Keratinocyte (primary cell): ENCODE measurements at places on chromosomes 2 and 18.

- no peak for DNase-seq
Measured at GRCh38 chr2:183000846-183001245, 37.4 kb downstream of the NCKAP1 start.

- DNase-seq: no peak
Measured at GRCh38 chr2:218517434-218518206, 50.5 kb downstream of the USP37 start.

- no peak for DNase-seq
Measured at GRCh38 chr2:20475567-20475952, 28.7 kb downstream of the RHOB start.

DNA sequence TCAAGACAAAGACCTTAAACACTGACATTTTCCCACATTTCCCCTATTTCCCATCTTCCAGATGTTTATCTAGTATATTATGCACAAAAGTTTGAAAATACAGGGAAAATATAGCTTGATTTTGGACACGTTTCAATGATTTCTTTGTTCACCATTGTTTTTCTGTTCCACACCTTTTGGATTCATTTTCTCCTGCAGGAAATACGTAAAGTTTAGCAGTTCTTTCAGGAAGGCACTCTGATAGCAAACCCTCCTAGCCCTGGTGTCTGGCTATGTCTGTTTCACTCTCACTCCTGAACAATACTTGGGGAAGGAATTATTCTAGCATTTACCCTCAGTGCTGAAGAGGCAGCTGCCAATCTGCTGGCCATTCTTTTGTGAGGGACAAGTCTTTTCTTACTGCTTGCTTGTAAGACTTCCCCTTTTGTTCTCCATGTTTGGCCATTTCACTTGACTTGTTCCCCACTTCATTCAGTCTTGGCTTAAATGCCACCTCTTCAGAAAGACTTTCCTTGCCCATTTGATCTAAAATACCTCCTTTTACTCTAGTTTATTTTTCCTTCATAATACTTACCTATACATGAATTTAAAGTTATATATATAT is 195.4 kb downstream of the RNF152 start:
- no peak for DNase-seq

DNA sequence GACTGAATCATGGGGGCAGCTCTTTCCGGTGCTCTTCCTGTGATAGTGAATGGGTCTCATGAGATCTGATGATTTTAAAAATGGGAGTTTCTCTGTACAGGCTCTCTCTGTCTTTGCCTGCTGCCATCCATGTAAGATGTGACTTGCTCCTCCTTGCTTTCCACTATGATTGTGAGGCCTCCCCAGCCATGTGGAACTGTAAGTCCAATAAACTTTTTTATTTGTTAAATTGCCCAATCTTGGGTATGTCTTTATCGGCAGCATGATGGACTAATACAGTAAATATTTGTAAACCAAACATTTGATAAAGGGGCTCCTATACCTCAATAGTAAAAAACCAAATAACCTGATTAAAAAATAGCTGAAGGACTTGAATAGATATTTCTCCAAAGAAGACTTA is 77.3 kb downstream of the INSIG2 start:
- no peak for DNase-seq
